ENCODE measurements at places on chromosomes 2 and 18. TPM values are rescaled to one million over a fixed set of nuclear protein-coding genes. Genes with fewer than 3 reads are reported as not detected.

DNA sequence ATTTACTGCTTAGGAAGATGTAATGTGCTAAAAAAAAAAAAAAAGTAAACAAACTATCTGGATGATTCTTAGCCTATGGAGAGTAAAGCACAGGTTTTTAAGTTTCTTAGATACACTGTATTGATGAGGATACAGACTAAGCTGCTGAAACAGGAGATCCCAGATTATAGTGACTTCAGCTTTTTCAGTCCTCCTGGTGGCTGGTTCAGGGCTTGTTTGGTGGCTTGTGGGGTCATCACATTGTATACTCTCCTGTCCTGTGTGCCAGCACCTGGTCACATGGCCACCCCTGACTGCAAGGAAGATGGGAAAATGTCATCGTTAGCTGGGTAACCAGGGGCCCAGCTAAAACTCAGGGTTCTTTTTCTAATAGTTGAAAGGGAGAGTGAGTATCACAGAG is 31.4 kb downstream of the RAB31 start:
- DNase-seq: no peak
- H3K36me3 ChIP-seq: no peaks in the 10 kb centered on the region
- no peak overlapping the region for H3K27ac ChIP-seq
- no peaks in the 10 kb centered on the region for H3K27me3 ChIP-seq

DNA sequence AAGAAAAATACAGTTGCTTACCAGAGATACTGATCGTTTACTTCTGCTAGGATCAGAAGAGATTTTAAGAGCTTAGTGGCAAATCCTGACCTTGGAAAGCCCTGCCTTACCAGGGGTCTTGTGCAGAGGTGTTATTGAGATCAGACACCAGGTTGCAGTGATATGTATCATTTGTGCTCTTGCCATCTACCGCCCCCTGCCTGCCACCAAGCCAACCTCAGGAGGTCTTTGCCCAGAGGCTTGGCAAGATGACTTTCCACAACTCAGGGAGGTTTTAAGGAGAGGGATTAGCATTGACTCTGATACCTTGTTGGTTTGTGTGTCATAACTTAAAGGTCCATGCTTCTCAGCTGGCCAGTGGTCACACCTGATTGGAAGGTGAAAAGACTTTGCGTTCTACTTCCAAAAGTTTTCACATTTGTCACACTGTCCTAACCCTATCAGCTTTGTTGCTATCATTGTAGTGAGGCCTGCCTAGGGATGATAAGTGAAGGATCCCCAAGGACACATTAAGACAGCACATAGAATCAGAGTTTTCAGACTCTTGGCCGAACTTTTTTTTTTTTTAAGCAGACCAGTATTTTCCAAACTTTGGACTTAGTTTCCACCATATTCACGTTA is 46.2 kb upstream of the MGAT5 start:
- no peak overlapping the region for H3K27ac ChIP-seq
- H3K36me3 ChIP-seq: no peaks in the 10 kb centered on the region
- H3K4me3 ChIP-seq: no peak overlapping the region
- peak; percentile 73 for DNase-seq
- no peaks in the 10 kb centered on the region for H3K27me3 ChIP-seq
- peaks cover 44% of the 10 kb centered on the region for H3K4me1 ChIP-seq

DNA sequence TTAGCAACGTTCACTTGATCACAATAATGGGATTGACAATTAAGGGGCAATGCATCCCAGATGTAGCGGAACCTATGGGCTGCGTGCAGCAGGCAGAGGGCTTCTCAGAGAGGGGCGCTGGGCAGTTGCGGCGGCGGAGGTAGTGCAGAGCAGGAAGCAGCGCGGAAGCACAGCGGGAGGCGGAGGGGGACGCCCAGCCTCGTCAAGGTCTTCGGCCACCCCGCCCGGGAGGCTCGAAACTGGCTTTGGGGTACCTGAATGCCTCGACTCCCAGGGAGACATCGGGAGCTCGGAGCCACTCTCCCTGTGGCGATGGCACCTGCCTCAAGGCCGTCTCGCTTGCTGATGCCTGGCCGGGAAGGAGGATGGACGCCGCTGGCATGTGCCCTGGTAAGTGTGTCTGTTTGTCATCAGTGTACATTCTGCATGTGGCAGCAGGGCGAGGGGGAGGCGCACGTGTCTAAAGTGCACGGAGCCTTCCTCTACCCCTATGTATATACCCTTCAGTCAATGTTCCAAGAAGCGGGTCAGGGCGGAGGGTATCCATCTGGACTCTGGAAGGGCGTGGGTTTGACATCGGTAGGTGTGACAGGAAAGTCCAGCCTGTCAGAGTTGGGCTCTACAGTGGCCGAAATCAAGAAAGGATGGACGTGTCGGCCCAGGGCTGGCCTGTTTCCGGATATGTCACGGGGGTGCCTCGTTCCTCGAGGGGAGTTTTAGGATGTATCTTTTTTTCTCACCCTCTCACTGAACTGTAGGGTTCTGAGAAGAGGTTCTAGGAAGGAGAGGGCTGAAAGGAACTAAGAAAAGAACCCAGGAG is 7.5 kb upstream of the SP9 start:
- H3K27ac ChIP-seq: no peak overlapping the region
- H3K4me1 ChIP-seq: peaks cover 19% of the 10 kb centered on the region
- DNase-seq: no peak
- no peaks in the 10 kb centered on the region for H3K27me3 ChIP-seq

DNA sequence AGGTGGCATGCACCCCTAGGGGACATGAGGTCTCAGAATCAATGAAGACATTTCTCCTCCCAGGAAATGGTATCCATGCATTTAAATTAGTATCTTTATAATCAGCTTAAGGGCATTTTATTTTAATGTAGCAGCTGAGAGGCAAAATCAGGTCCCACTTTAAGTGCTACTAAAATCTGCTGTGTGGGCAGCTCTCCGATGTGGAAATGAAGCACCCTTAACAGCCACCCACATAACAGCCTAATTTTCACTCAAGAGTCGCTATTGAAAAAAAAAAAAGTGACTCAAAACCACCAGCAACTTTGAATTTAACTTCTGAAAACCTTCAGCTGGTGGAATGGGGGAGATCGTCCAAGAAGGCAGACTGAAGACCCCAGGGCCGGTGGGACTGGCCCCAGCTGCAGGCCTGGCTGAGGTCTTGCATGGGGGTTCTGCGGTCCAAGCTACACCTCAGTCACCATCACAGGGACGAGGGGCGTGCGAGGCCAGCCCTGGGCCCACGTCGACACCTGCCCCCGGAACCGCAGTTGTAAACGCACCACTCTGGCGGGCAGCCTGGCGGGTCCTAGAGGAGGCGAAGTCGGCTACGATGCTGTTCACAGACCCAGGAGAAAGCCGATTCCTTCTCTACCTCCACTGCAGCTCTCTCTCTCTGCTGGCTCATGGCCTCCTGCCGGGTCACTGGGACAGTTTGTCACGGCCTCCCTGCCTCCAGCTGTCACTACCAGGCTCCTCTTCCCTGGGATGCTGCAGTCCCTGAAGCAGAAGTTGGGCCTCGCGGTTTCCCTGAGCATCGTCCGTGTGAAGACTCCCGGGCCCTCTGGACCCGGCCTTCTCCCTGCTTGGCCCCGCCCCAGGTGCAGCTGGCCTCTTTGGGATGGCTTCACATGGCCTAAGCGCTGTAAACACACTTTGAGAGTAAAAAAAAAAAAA is 111.9 kb downstream of the KCNF1 start:
- H3K27ac ChIP-seq: peak overlapping the region; percentile 52
- H3K4me1 ChIP-seq: peaks cover 12% of the 10 kb centered on the region
- no peaks in the 10 kb centered on the region for H3K36me3 ChIP-seq
- no peak overlapping the region for H3K4me3 ChIP-seq
- no peaks in the 10 kb centered on the region for H3K27me3 ChIP-seq
- DNase-seq: no peak

GRCh38 chr2:32559136-32559535 is 68.7 kb upstream of the TTC27 start:
- H3K27ac ChIP-seq: no peak overlapping the region
- H3K36me3 ChIP-seq: no peaks in the 10 kb centered on the region
- no peaks in the 10 kb centered on the region for H3K4me1 ChIP-seq

GRCh38 chr2:70141212-70141901 is 49.5 kb downstream of the C2orf42 start:
- H3K4me3 ChIP-seq: peak overlapping the region; percentile 22
- peaks cover 41% of the 10 kb centered on the region for H3K4me1 ChIP-seq
- H3K36me3 ChIP-seq: no peaks in the 10 kb centered on the region
- peak; percentile 84 for DNase-seq
- H3K27ac ChIP-seq: peak overlapping the region; percentile 100
- H3K27me3 ChIP-seq: no peaks in the 10 kb centered on the region

DNA sequence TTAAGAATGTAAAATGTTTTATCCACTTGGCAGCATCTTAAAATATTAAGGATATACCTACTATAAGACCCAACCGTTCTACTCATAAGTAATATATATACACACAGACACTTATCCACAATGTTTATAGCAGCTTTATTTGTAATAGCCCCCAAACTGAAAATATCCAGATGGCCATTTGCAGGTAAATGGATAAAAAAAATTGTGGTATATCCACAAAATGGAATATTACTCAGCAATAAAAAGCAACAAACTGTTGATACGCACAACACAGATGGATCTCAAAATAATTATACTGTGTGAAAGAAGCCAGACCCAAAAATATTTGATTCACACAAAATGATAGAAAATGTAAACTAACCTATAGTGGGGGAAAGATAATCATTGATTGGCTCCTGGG is 122.0 kb downstream of the ARHGAP28 start:
- H3K27me3 ChIP-seq: no peaks in the 10 kb centered on the region
- H3K27ac ChIP-seq: no peak overlapping the region
- H3K4me1 ChIP-seq: no peaks in the 10 kb centered on the region
- no peaks in the 10 kb centered on the region for H3K36me3 ChIP-seq
- H3K4me3 ChIP-seq: no peak overlapping the region

DNA sequence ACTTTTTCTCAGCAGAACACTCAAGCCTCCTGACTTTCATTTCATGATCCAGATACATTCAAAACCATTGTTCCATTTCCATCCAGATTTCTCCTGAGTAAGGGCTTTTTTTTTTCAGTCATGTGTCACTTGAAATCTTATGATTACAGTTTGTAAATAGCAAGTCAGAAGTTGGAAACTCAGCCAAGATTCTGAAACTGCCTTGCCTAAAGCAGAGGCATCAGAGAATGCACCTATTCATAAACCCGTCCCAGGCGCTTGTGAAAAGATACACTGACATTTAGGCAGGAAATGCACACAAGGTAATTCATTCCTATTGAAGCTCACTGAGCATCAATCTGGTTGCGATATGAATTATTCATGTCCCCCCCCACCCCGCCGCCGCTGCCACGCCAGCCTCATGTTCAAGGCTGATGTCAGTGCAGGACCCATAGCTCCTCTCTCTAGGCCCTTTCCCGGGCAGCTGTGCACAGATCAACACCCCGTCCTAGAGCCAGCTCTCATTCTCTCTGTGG is 30.4 kb upstream of the MGAT4A start:
- H3K27me3 ChIP-seq: no peaks in the 10 kb centered on the region
- peaks cover 25% of the 10 kb centered on the region for H3K4me1 ChIP-seq
- peak; percentile 39 for DNase-seq

DNA sequence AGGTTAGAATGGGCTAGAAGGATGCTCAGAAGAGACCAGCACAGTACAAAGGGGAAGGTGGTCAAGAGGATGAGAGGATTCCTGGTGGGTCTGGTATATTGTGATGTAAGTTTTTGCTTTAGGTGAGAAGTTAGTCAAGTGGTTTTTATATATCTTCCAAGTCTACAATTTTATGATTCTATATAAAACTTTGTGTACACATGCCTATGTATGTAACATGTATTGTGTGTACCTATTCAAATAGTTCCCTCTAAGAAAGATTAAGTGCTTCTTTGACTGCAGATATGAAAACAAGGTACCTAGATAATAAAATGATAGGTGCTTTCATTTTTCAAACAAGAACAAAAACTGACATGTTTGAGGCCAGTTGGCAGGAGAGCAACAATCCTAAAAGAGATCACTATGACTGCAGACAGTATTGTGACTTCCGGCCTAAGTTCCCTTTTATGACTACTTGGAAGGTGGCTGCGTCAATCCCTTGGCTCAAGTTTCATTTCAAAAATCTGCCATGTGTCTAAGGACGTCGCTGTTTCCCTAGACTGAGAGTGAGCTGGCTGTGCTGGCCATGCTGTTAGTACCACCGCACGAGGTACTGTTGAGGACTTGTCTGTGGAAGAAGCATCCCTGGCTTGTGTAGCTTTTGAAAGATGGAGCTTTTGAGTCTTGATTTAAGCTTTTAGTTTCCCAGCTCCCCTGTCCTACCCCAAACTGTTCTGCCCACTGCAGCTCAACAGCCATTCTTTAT is 123.1 kb downstream of the PRPF40A start:
- H3K4me3 ChIP-seq: no peak overlapping the region
- no peak overlapping the region for H3K27ac ChIP-seq
- no peaks in the 10 kb centered on the region for H3K4me1 ChIP-seq
- H3K27me3 ChIP-seq: no peaks in the 10 kb centered on the region
- DNase-seq: peak; percentile 9

DNA sequence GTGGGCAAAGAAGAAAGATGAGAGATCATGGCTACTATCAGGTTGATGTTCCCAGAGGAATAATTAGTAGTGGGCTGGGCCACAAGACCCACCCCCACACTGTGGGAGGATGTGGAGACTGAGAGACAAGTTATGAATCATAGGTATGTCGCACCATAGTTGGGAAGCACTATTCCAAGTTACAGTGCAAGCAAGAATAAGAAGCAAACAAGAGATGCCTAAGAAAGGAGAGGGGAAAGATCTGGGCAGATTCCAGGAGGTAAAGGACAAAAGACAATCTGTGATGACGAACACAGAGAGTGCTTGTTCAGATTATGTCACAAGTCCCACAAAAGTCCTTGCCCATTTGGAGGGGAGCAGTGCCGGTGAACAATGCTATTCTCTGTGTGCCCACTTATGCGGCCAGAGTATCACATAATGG is 56.6 kb downstream of the FAM228A start:
- no peaks in the 10 kb centered on the region for H3K4me1 ChIP-seq
- H3K36me3 ChIP-seq: peaks cover 3% of the 10 kb centered on the region
- no peak for DNase-seq
- H3K27me3 ChIP-seq: no peaks in the 10 kb centered on the region

GRCh38 chr18:35067454-35067853 is 26.2 kb downstream of the MAPRE2 start:
- no peak overlapping the region for H3K4me3 ChIP-seq
- H3K27me3 ChIP-seq: no peaks in the 10 kb centered on the region

GRCh38 chr2:176128982-176129796 is at the start of gene HOXD8:
HOXD8 (plus strand) TSS chr2:176129705; CDS start chr2:176130367, 662 bp downstream.
- H3K36me3 ChIP-seq: no peaks in the 10 kb centered on the region
- no peak within 1 kb of the TSS for H3K4me3 ChIP-seq
- peak within 1 kb of the TSS; percentile 55 for H3K27ac ChIP-seq
- no peaks in the 10 kb centered on the region for H3K27me3 ChIP-seq
- H3K4me1 ChIP-seq: peaks cover 10% of the 10 kb centered on the region
- no peak for DNase-seq

DNA sequence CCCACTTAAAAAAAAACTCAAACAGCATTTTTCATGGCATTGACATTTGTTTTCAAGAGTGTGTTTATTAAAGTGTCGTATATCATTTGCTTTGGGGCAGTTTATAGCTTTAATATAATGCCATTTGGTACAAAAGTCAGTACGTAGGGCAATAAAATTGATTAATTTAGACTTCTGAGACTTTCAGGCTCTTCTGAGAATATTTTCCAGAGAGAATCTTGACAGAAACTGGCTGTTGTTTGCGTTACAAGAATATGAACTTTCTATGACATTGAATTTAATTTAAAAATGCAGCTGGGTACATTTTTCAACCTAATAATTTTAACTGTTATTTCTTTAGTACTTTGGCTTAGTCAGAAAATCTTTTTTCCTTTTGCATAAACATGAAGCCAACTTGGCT is 98.9 kb downstream of the RNF144A start:
- H3K4me3 ChIP-seq: no peak overlapping the region
- H3K4me1 ChIP-seq: peaks cover 57% of the 10 kb centered on the region
- DNase-seq: no peak
- H3K27me3 ChIP-seq: no peaks in the 10 kb centered on the region

GRCh38 chr2:180029575-180029974 is 22.5 kb upstream of the CWC22 start:
- no peaks in the 10 kb centered on the region for H3K36me3 ChIP-seq
- H3K4me3 ChIP-seq: no peak overlapping the region
- H3K27ac ChIP-seq: no peak overlapping the region
- H3K27me3 ChIP-seq: no peaks in the 10 kb centered on the region

Gene FABP1
- total RNA-seq: not detected

Gene IRS1
- total RNA-seq: 8.2 TPM
